ENCODE measurements at places on chromosomes 6 and 20.

- DNase-seq: no peak
These were observed 36.2 kb upstream of the SCUBE3 start for GRCh38 chr6:35177596-35177995.

DNA sequence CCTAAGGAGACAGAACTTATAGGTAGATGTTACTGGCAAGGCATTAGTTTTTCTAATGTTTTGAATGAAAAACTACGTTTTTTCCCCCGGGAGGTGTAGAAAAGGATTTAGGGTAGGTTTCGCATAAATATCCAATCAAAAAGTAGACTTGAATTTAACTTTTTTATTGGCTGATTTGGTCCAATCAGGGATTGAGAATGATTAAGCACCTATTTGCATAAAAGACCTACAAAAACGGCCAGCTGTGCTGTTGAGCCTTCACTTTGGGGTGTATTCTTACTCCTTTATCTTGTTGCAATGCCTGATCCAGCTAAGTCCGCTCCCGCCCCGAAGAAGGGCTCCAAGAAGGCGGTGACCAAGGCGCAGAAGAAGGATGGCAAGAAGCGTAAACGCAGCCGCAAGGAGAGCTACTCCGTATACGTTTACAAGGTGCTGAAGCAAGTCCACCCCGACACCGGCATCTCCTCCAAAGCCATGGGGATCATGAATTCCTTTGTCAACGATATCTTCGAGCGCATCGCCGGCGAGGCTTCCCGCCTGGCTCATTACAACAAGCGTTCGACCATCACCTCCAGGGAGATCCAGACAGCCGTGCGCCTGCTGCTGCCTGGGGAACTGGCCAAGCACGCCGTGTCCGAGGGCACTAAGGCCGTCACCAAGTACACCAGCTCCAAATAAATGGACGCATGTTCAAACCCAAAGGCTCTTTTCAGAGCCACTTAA lies 113.5 kb upstream of the BTN3A2 start:
- peak; percentile 64 for DNase-seq

DNA sequence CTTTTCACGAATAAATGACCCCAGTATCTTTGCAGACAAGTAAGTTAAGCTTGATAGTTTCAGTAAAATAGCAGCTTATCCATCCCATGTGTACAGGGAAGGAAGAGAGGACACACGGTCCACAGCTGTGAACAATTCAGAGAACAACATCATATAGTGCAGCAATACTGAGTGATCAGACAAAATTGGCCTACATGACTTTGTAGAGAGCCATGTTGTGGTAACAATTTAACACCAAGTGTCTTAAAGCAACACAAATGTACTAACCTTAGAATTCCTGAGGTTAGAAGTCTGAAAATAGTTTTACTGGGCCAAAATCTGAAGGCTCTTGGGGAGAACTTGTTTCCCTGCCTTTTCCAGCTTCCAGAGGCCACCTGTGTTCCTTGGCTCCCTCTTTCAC lies 12.5 kb downstream of the FAM184A start:
- DNase-seq: no peak

GRCh38 chr6:119328892-119329793 lies 20.4 kb downstream of the MAN1A1 start:
- DNase-seq: no peak

- no peak for DNase-seq
These were observed 12.2 kb downstream of the MMP24 start for GRCh38 chr20:35238735-35239134.

GRCh38 chr20:34022151-34022838 lies 28.6 kb downstream of the RALY start:
- DNase-seq: peak; percentile 27

DNA sequence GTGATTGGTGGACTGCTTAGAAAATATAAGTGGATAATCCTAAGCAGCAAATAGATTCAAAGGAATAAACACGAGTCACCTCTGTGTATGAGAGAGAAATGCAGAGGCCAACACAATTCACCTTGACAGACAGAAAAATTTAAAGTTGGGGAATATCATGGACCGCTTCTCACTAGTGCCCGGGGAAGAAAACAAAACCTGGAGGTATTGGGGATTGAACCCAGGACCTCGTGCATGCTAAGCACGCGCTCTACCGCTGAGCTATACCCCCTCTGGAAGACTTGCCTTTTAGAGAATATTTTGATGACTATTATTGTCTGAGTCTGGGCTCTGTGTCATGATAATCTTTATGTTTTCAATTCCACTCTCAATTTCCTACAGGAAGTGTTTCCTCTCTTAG lies 111.9 kb downstream of the TRIM27 start:
- DNase-seq: no peak

GRCh38 chr20:21182832-21183563 lies 57.1 kb downstream of the KIZ start:
- peak; percentile 88 for DNase-seq

DNA sequence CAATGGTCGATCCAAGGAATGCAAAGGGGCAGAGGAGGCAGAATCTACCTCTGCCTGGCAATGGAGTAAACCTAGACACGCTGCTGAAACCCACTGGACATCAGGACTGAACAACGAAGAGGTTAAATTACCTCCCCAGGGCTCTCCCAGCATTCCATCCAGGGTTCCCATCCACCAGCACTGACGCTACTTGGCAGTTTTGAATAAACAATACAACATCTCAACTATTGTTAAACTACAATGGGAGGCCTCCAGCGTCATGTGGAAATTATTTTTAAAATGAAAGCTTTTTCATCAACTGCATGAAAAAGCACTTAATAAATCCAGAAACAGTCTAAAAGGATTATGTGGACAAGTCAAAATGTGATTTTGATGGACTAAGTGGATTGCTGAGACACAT lies 96.8 kb upstream of the NHSL1 start:
- DNase-seq: no peak

DNA sequence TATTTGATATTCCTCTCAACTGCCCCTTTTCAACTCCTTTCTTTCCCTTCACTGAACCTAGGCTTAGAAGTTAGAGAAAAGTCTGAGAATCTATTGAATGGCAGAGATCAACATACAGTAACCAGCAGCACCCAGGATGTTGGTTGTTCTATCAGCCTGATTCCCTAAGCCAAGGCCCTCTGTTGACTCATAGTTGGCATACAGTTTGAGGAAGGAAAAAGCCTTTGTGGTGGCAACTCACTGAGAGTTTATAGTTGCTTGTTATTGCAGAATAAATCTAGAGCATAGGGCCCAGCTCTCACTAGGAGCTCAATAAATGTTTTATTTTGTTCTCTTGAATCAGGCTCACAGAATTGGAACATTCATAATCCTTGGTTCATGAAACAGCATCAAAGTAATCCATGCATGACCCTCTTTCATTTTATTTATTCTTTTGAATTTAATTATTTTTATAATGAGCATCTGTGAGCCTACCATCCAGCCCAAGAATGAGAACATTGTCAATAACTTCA lies 119.1 kb upstream of the ADGRF1 start:
- peak; percentile 53 for DNase-seq

- no peak for DNase-seq
These were observed 433.3 kb downstream of the CDC5L start for GRCh38 chr6:44820759-44821158.

GRCh38 chr6:40472353-40472752 lies 114.8 kb downstream of the LRFN2 start:
- no peak for DNase-seq

DNA sequence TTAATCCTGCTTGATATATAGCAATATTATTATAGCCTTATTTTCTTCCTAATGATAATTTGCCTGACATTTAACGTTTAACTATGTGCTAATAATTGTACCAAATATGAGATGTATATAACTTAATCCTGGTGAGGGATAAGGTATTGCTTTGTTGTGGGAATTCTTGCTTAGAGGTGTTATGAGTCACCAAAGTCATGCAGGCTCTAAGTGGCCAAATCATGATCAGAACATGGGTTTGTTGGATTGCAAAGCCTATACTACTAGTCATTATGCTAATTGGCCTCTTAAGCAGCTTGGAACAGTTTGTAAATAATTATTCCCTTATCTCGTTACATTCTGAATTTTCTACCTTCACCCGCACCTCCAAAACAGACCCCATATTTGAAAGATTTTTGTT lies 21.9 kb upstream of the C6orf141 start:
- DNase-seq: no peak

DNA sequence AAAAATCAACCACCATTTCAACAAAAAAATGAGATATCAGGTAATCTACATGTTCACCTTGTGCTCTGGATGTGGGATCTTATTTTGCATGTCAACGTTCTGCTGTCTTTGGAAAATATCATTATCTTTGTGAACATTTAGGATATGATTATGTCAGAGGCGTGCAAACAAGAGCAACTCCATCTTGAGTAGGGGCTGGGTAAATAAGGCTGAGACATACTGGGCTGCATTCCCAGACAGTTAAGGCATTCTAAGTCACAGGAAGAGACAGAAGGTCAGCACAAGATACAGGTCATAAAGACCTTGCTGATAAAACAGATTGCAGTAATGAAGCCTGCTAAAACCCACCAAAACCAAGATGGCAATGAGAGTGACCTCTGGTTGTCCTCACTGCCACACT lies 28.8 kb upstream of the ZBTB24 start:
- no peak for DNase-seq

DNA sequence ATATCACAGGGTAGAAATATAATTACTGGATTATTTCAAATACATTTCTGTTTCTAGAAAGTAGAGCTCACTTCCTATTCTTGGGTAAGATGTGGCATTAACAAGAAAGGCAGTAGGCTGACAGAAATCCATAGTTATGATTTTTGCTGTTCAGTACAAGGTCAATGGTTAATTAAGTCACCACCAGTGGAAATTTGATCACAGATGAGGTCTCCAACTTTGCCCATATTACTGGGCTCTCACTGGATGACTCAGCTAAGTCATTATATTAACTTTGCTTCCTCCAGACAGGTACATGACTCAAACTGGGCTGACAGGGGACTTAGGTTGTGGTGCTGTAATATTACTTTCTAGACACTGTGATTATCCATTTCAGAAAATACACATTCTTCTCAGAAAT lies 212.4 kb downstream of the GRIK2 start:
- DNase-seq: no peak

DNA sequence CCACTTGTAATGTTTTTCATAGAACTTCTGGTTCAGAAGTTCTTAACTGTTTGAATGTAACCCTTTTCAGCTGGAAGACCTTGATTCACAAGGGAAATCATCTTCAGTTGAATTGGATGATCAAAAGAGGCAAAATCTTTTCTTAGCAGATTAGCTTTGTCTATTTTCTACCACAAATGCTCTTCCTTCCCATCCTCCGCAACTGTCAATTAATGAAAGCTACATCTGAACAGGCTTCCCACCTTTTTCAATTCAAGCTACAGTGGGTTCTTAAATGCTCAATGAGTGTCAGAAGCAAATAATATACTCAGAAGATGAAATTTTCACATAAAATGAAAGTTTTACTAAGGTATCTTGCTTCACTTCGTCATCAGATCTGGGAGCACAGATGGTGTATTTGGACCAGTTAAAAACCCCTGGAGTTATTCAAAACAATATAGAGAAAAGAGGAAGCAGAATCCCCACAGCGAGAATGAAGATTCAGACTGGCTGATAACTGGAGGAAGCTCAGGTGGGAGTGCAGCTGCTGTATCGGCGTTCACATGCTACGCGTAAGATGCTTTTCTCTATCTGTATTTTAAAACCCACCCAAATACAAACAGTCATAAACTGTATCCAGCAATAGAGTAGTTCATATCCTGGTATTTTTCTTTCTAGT lies 19.4 kb downstream of the QRSL1 start:
- DNase-seq: no peak

DNA sequence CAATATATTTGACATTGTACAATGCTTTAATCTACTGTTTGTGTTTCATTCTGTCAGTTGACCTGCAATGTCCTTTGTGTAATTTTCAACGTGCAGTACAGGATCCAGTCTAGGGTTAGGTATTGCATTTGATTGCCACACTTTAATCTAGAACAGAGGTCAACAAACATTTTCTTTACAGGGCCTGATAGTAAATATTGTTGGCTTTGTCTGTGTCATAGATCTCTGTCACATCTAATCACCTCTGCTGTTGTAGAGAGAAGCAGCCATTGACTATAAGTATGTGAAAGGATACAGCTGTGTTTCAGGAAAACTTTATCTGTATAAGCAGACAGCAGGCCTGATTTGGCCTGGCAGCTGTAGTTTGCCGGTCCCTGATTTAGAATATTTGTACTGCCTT lies 39.3 kb downstream of the ATRN start:
- no peak for DNase-seq

- DNase-seq: no peak
These were observed 45.5 kb upstream of the ENTPD6 start for GRCh38 chr20:25150016-25150415.

- peak; percentile 69 for DNase-seq
These were observed 1.1 kb upstream of the JARID2 start for GRCh38 chr6:15244620-15245360.

- peak; percentile 100 for DNase-seq
These were observed at the start of gene TAF4 for GRCh38 chr20:62065674-62066338. Gene TAF4 (minus strand): TSS chr20:62065881. CDS start chr20:62065810, 71 bp downstream.

DNA sequence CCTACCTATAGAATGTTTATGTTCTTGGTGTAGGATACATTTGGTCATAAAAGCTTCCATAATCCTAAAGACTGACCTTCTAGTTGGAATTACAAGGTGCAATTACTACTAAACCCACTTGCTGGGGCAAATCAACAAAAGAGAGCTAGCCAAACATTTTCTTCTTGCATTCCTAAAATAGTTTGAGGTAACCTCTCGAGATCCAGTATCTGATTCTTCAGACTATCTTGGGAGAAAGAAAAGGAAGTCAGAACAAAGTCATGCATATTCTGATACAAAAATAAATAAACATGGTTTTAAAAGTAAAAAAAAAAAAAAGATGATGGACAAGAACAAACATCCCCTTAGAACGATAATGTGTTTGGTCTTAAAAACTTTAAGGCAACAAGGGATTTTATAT lies 294.2 kb upstream of the RSPO3 start:
- DNase-seq: no peak

DNA sequence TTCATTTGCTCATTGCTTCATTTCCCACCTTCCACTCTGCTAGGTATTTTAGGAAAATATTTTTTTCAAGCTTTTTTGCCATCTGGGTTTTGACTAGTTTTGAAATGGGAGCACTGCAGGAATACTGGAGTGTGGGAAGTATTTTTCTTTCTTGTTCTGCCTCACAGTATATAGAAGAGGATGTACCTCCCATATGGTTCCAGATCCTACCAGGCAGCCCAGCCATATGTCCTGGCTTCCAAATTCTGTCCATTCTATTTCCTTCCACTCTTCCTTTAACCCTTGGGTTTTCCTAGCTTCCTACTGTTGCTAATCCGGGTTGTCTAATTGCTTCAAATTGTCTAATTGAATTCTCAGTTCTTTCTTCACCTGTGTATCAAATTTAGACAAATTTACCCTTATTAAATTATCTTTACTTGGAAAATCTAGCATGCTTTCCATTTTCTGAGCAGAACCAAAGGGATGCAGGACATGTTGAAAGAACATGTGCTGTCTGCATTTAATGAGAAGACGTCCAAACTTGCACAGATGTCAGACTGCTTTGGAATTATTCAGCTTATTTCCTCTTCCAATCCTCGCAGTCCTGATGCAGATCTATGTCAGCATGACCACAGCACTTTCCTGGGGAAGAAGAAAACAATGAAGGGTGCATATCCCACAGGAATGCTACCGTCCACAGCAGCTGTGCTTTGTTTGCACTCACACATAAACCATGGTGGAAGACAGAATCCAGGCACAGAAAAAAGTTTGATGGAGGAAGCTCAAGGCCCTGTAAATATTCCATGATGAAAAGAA lies 1273.9 kb upstream of the MAP3K7 start:
- DNase-seq: no peak

GRCh38 chr20:62307226-62308101 lies 4.7 kb downstream of the ADRM1 start:
- DNase-seq: no peak

GRCh38 chr20:47713878-47714450 lies 71.3 kb downstream of the SULF2 start:
- DNase-seq: peak; percentile 23

GRCh38 chr20:43748274-43748673 lies 21.5 kb upstream of the GTSF1L start:
- DNase-seq: no peak

Data from AG08395 (cell line).